Cortex of kidney (tissue), 1 donor: ENCODE measurements at places on chromosomes 6 and 20.

DNA sequence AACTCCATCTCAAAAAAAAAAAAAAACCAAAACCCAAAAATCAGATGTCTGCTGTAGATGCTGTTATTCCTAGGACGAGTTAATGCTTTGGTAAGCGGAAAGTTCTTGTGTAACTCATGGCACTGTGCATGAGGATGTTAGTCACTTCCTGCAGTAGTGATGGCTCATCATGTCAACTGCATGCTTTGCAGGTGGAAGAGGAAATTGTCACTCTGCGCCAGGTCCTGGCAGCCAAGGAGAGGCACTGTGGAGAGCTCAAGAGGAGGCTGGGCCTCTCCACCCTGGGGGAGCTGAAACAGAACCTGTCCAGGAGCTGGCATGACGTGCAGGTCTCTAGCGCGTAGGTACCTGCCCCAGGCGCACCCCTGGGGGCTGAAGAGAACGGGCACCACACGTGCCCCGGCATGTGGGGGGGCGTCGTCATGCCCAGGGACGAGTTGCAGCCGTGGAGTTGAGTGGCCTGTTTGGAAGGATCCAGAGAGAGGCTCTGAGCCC lies 8.5 kb downstream of the TPD52L2 start:
- no peak for DNase-seq

GRCh38 chr20:62357187-62357667 lies 9.9 kb downstream of the LAMA5 start:
- DNase-seq, result no peak

GRCh38 chr6:126376682-126377081 lies 36.8 kb downstream of the CENPW start:
- DNase-seq, result no peak

GRCh38 chr20:48738399-48739304 lies 89.1 kb downstream of the PREX1 start:
- DNase-seq, result no peak

DNA sequence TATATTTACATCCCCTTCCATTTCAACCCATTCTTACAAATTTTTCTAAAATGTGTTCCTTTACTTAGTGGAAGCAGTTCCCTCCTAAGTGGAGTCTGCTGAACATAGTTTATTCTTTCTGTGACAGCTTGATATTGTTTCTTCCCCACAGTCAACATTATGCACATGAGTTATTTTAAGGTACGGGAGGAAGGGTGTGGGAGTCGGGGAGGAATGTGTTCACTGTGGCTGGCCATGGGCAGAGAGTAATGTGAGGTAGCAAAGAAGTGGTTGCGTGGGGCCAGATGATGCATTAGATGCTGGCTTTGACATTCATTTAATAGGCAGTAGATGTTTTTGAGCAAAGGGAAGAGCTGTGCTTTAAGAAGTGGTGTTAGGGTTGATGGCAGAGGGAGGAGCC lies 98.5 kb downstream of the ARMC2 start:
- DNase-seq, result no peak

GRCh38 chr6:1970151-1970561 lies 275.2 kb downstream of the GMDS start:
- no peak for DNase-seq

GRCh38 chr6:49257549-49257948 lies 205.5 kb downstream of the MMUT start:
- DNase-seq, result no peak
